ENCODE measurements at places on chromosomes 7 and 10.
A peak's percentile ranks its signal among the peaks of the same experiment; 100 is the strongest.

GRCh38 chr7:133771788-133772419 is 355.2 kb upstream of the LRGUK start:
- no peak for DNase-seq

GRCh38 chr7:90726120-90726519 is 130.0 kb downstream of the CDK14 start:
- peak; percentile 8 for DNase-seq

DNA sequence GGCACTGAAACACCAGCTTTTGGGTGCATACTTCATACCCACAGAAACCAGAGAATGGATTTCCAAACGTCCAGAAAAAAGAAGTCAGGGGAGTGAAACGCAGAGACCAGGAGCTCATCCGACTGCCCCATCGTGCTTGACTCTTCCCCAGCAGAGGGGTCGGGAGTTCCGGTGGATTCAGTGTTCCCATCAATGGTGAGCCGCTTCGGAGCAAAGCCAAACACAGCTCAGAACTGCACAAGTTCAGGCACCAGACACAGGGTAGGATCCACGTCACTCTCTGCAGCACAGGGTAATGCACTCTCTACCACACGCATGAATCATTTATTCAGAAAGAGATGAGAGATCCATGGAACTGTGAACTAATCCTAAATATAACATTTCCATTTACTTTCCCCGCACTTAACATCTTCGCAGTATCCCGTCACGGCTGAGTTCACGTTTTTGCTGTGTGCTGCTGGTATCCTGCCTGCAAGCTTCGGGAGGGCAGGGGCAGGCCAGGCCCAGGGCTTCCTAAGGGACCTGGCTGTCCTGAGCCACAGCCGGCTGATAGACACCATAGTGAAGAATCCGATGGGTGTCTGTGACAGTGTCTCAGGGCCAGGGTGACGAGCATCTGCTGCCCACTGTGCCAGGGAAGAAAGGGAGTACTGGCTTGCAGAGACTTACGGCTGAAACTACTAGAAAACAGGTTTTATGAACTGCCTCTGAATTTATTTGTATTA is 545.3 kb downstream of the PTPRN2 start:
- no peak for DNase-seq

GRCh38 chr7:143041346-143041745 is 10.8 kb upstream of the OR6V1 start:
- DNase-seq: no peak

GRCh38 chr7:10956528-10956927 is 17.1 kb upstream of the PHF14 start:
- no peak for DNase-seq

- no peak for DNase-seq
These were observed 35.8 kb downstream of the NSUN6 start for GRCh38 chr10:18615618-18616017.

- no peak for DNase-seq
These were observed 505.1 kb downstream of the INHBA start for GRCh38 chr7:41197769-41198168.
